T-helper 17 cell (primary cell): ENCODE measurements at places on chromosomes 1 and 21.

DNA sequence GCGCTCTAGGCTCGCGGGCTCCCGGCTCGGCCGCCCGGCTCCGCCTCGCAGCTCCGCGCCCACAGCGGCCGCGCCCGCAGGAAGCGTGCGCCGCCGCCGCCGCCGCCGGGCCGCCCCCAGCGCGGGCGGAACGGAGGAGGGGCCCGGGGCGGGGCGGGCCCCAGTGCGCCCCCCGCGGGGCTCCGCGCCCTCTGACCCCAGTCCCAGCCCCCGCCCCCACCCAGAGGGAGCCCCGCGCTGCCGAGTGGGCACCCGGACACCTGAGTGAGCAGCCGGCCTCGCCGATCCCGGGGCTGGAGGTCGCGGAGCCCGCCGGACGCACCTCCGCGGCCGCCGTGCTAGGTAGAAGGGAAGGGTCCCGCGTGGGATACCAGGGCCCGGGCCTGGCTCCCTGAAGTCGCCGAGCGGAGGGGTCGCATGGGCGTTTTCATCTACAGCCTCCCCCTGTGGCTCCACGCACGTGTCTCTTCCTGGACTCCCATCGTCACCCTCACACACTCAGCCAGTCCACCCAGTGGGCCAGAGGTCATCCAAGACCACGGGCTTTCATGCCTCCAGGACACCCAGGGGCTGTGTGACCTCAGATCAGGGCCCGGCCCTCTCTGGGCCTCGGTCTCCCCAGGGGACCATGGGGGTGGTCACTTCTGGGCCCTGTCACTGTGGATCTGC, at the start of gene SDC3:
Gene SDC3 (minus strand): TSS at position 63 of the 669 bp plus-strand sequence. CDS start 172 bp downstream, outside the sequence.
- DNase-seq = no peak

GRCh38 chr1:76229279-76230005, 154.9 kb downstream of the ST6GALNAC3 start:
- no peak for DNase-seq

GRCh38 chr1:233719655-233720341, 105.9 kb downstream of the KCNK1 start:
- DNase-seq = no peak

DNA sequence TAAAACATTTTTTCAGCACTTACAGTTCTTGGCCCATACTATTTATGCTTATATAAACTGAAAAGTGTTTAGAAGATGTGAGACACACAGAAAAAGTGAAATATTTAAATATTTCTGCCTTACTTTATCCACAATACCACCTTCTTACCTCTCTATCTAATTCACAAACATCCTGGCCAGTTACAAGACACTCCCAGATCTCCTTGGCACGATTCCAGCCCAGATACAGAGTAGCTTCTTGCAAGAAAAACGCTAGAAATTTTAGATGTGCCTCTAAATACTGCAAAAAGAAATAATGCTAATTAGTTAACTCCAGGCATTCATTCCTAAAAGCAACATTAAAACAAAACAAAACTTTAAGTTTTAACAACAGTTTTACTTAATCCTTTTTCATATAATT, 68.4 kb downstream of the USP24 start:
- DNase-seq = no peak

GRCh38 chr1:178961331-178961730, 64.4 kb upstream of the FAM20B start:
- DNase-seq = no peak

GRCh38 chr1:159944623-159945455, 574 bp downstream of the IGSF9 start:
- no peak for DNase-seq

- DNase-seq = no peak
Observed at GRCh38 chr21:27379354-27379753, 412.5 kb upstream of the ADAMTS5 start.

DNA sequence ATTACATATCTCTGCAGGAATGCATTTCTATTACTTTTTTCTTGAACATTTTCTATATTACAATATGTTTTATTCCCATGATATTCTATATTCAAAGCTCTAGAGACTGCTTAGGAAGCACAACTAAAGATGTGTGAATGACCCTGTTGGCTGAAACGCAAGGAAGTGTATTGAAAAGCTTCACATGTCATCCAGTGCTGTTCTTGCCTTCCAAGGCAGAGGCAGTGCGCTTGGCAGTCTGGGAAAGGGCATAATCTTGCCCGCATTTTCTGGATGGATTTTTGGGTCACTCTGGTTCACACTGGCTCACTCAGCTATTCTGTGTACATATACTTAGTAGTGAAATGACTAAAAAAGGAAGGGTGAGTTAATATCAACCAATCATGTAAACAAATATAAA, 262.4 kb downstream of the PTPRC start:
- DNase-seq = no peak

DNA sequence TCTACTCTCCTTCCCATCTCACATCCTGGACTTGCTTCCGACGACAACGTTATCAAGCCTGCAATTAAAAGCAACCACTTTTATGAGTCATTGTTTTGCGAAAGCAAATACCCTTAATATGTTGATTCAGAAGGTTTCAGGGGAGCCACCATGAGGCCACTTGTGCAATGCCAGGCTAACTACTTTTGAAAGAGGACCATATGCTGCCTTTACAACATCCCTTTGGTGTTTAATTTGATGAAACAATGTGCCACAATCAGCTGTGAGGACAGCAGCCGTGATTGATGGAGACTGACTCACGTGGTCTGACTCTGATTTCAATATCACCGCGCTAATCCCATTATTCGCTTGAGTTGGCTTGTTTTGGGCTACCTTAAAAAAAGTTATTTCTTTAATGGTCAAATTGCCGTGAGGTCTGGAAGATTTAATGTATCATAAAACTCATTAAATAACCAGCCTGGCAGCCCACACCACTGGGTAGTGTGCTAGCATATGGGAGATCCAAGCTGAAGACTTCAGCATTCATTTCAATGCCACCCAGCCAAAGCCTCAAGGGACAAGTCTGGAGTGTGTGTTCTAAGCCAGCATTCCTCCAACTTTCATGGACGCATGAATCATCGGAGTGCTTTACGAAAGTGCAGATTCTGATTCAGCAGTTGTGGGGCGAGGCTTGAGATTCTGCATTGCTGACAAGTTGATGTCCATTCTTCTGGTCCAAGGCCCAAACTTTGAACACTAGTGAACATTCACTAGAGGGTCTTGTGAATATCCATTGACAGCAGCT, 73.3 kb upstream of the PAXBP1 start:
- no peak for DNase-seq

- DNase-seq = no peak
Observed at GRCh38 chr1:227654431-227654830, 80.7 kb downstream of the JMJD4 start.

DNA sequence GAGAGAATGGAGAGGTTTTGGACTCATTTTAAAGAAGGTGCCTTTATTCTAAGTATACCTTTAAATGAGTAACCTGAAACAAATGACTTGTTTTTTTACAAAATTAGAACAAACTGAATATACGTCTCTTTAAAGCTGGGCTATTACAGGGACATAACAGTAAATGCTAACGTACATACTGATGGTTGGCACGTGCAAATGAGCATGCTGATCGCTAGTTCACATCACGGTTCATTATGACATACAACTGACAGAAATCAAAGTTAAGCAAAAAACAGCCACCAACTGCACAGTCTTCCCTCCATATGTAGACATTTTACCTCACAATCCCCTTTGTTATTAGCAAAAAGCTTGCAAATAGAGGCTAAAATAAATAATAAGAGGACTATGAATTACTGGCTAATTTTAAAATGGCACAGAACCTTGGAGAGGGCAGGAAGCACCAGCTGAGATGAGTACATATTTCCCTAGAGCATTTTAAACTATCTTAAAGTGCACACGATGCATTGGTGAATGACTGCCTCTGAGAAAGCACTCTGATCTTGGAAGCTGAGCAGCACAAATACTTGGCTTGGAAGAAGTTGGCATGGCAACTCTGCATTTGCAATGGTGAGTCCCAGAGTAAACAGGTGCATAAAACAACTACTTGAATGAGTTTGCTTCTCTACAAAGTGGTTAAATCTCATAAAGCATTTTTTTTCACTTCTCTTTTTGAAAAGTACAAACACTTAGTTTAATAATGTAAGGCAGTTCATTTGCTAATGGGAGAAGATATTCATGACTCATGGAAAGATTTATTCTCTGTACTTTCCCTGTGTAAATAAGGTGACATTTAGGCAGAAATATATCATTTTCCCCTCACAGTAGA, 204.7 kb downstream of the LHX8 start:
- DNase-seq = no peak

DNA sequence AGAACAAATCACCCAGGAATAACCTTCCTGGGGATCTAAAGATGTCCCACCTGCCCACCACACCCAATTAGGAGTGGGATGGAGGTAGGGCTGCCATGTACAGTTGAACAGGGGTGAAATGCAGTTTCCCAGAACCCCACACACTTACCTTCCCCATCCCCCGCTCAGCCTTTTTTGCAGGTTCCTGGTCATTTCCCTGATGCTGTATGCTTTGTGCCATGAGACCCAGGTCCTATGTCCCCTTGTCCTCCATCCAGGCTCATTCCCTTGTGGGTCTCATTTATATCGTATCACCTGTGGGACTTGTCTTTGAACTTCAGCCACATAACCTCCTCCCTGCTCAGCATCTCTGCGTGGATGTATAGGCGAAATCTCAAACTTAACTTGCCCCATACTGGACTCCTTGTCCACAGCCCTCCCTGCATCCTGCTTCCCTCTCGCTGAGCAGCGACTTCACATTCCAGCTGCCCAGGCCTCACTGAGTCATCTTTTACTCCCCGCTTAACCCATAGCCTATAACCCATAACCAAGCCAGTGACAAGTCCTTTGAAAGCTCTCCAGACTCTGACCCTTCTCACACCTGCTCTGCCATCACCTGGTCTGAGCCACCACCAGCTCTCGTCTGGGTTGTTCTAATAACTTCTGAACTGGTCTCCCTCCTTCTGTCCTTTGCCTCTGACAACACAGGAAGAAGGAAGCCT, 4.7 kb downstream of the LDLRAD2 start:
- DNase-seq = no peak

- DNase-seq = no peak
Observed at GRCh38 chr1:51768971-51769588, 109.4 kb downstream of the NRDC start.

DNA sequence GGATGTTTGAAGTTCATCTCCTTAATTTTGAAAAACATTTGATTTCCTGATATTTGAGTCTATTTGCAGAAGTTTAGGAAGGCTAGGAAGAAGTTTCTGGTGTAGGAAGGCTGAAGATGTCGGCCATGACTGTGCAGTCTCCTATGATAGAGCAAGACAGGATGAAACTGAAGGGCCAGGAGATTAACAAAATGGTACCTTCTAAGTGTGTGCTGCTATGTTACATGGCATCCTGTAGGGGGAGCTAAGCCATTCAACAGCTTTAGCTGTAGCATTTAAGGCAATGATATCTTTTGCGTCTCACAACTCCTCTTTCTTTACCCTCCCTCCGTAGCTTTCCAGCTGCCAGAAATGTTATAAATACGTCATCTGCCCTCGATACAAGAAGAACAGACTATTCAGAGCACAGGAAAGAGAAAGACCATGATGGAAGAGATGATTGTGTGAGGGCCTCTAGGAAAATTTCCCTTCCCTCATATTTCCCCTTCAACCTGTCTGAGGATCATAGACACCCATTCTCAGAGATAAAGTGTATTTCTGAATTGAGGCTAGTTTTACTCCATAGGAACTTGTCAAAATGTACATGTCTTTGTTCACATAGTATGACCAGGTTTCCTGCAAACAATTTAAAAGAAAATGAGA, 61.1 kb downstream of the XCL1 start:
- DNase-seq = no peak

GRCh38 chr21:44375761-44376241, 22.4 kb downstream of the TRPM2 start:
- no peak for DNase-seq

DNA sequence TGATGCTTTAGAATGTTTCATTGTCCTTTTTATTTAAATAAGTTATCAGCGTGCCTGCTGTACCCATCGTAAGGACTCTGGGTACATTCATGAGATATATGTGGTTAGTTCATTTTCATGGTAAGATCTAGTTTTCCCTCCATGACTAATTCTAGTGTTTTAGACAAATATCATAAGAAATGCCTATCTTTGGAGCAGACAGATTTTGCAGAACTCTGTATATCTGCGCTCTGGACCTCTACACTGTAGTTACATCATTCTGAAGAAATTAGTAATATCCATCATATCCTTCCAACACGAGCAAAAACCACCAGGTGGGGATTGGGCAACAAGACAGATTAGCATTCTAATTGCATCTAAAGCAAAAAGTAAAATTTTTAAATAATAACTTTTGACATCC, 499.2 kb downstream of the SETD4 start:
- no peak for DNase-seq

DNA sequence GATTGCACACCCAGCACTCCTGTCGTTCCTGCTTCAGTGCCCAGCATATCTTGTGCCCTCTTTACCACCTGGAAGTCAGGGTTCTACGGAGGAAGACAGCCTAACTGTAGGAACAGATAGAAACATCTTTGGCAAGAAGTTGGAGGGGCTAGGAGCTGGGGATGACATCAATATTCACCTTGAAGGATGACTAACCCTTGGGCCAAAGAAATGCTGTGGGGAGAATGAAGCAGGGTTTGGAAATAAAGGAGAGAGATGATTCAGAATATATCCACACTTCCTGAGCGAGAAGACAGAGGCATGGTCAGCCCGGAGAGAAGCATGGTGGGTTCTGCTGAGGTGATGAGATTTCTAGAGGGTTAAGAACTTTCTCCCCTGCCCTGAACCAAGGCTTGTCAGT, 4.6 kb upstream of the NKAIN1 start:
- DNase-seq = no peak

DNA sequence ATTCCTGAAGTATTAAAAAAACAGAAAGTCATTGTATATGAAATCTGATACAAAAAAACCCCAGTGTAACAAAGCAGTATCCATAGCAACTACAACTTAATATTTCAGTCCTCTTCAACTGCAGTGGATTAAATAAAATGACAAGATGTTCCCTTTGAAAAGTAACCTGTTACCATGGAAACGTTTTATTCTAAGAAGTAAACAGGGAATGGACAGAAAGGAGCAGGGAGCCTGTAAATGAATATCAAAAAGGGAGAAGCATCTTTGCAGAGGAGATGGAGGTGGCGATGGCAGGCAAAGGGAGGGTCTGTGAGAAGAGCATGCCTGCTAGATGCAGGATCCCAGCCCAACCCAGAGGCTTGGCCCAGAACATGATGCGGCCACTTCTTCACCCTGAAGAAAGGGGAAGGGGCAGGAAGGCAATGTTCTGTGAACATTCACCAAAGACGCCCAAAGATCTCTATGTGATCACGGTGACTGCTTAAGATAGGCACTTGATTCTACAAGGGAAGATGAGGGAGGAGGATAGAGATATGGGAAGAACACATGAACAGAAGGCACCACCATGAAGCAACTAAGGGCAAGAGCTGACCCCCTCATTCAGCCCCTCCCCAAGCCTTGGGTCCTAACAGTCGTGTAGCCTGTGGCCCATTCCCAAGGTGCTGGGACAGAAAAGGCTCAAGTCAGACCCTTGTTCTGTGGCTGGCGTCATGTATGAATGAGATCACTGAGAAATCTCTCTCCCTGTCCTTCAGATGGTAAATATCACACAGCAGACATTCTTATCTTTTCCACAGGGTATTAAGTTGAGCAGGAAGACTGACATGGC, 200.0 kb downstream of the SLC45A1 start:
- no peak for DNase-seq
